ENCODE measurements at places on chromosomes 11 and 22. TPM values are rescaled to one million over a fixed set of nuclear protein-coding genes. Genes with fewer than 3 reads are reported as not detected.

GRCh38 chr22:47209547-47210023 is 447.1 kb downstream of the TBC1D22A start:
- no peak overlapping the region for H3K27ac ChIP-seq
- H3K4me1 ChIP-seq, result no peaks in the 10 kb centered on the region
- H3K36me3 ChIP-seq, result no peaks in the 10 kb centered on the region
- H3K4me3 ChIP-seq, result no peak overlapping the region
- H3K27me3 ChIP-seq, result no peaks in the 10 kb centered on the region

- no peak for DNase-seq
- no peak overlapping the region for H3K4me3 ChIP-seq
- H3K27me3 ChIP-seq, result peaks cover 19% of the 10 kb centered on the region
- H3K4me1 ChIP-seq, result peaks cover 3% of the 10 kb centered on the region
- H3K27ac ChIP-seq, result no peak overlapping the region
These were observed 12.7 kb upstream of the KAT5 start for GRCh38 chr11:65699306-65699705.

GRCh38 chr22:41324821-41325528 is 23.6 kb downstream of the ZC3H7B start:
- no peaks in the 10 kb centered on the region for H3K4me1 ChIP-seq
- no peak overlapping the region for H3K4me3 ChIP-seq
- no peak overlapping the region for H3K27ac ChIP-seq
- no peak for DNase-seq
- peaks cover 15% of the 10 kb centered on the region for H3K36me3 ChIP-seq
- no peaks in the 10 kb centered on the region for H3K27me3 ChIP-seq

DNA sequence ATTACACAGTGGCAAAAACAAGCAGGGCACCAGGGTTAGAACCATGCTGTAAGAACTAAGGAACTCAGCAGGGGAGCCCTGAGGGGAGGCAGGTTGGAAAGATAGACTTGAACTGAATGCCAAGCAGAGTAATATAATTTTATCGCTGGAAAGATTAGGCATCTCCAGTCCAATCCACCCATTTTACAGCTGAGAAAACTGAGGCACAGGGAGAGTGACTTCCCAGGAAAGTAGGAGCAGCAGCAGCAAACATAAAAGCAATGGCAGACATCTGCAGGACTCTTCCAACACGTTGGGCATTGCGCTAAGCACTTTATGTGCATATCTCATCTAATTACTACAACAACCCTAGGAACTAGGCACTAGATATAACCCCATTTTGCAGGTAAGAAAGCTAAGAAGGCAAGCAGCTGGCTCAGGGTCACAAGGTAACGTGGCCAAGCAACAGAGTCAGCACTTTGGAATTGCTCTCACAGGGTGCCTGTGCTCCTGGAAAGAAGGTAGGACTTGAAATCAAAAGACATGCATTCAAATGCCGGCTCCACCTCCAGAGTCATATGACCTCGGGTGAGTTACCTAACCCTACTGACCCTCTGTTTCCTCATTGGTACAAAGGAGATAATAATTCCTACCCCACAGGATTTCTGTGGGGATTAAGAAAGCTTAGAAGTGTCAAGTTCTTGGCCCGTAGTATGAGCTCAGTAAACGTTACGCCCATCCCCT is 215.3 kb downstream of the BARX2 start:
- H3K4me1 ChIP-seq, result no peaks in the 10 kb centered on the region
- peaks cover 3% of the 10 kb centered on the region for H3K27me3 ChIP-seq
- no peak for DNase-seq
- no peak overlapping the region for H3K27ac ChIP-seq
- H3K36me3 ChIP-seq, result no peaks in the 10 kb centered on the region
- H3K4me3 ChIP-seq, result no peak overlapping the region

DNA sequence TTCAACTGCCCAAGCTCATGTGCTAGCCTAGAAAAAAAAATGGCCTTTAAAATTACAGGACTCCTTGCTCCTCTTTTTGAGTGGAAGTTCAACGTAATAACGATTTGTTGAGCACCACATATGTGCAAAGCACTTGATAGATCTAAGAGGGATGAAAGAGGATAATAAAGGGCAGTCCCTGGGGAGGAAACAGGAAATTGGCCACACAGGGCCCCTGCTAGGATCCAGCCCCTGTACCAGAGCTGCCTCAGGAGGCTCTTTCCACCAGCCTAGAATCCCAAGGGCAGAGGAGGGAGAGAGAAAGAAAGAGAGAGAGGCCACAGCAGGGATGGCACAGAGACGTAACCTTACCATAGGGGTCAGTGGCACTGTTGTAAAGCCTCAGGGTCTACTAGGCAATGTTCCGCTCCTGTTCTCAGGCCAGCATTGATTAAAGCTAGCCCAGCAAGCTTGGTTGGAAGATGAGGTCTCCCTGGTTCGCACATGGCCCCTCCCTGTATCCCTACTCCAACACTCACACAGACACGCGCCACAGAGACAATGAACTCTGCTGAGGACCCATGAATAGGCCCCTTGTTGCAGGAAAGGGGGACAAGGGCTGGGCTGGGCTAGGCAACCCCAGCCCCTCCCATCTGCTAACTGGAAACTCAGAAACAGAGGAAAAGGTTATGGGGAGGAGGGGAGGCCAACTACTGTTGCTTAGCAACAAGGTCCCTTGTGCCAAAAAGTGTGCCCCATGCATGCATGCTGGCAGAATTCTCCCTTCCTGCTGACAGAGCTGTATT is at the start of gene TMPRSS5:
Gene TMPRSS5 (minus strand): TSS at position 438 of the 785 bp plus-strand sequence. CDS start 84 bp downstream, at position 354.
- DNase-seq, result no peak
- H3K36me3 ChIP-seq, result peaks cover 16% of the 10 kb centered on the region
- H3K4me3 ChIP-seq, result no peak within 1 kb of the TSS
- no peak within 1 kb of the TSS for H3K27ac ChIP-seq
- H3K27me3 ChIP-seq, result no peaks in the 10 kb centered on the region

DNA sequence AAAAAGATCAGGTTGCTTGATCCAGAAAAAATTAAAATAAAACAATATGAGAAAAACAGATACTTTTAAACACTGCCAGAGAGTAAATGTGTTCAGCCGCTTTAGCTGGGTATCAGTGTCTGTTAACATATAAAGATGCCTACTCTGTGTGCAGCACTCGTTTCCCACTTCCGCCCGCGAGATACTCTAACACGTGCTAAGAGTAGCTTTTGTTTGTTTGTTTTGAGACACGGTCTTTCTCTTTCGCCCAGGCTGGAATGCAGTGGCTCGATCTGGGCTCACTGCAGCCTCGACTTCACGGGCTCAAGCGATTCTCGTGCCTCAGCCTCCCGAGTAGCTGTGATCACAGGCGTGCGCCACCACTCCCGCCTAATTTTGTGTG is 531 bp upstream of the MEN1 start:
- peaks cover 24% of the 10 kb centered on the region for H3K4me1 ChIP-seq
- H3K36me3 ChIP-seq, result no peaks in the 10 kb centered on the region

DNA sequence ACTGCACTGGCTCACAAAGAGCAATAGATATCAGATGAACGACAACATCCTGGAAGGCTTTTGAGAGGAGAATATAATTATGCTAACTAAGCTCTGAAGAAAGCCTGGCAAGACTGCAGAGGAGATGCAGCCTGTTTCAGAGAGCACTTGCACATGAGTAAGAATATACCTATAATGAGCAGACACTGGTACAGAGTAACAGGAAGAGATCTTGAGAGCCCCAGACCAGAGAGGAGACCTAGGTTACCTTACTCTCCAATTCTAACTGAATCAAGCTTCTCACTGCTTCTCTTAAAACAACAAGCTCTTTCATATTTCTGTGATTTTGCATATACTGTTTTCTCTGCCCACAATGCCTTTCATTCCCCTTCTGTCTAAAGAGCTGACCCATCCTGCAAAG is 66.5 kb downstream of the FAM168A start:
- no peaks in the 10 kb centered on the region for H3K27me3 ChIP-seq
- no peak overlapping the region for H3K4me3 ChIP-seq
- peaks cover 1% of the 10 kb centered on the region for H3K36me3 ChIP-seq
- no peak overlapping the region for H3K27ac ChIP-seq
- no peak for DNase-seq

GRCh38 chr11:35785287-35786167 is 123.0 kb downstream of the TRIM44 start:
- H3K36me3 ChIP-seq, result peaks cover 4% of the 10 kb centered on the region
- H3K27me3 ChIP-seq, result no peaks in the 10 kb centered on the region
- no peak for DNase-seq

- peaks cover 18% of the 10 kb centered on the region for H3K36me3 ChIP-seq
- DNase-seq, result no peak
- H3K27me3 ChIP-seq, result no peaks in the 10 kb centered on the region
- H3K27ac ChIP-seq, result peak overlapping the region; percentile 85
- peak overlapping the region; percentile 78 for H3K4me3 ChIP-seq
These were observed 1.1 kb downstream of the ATL3 start for GRCh38 chr11:63670096-63670432.

DNA sequence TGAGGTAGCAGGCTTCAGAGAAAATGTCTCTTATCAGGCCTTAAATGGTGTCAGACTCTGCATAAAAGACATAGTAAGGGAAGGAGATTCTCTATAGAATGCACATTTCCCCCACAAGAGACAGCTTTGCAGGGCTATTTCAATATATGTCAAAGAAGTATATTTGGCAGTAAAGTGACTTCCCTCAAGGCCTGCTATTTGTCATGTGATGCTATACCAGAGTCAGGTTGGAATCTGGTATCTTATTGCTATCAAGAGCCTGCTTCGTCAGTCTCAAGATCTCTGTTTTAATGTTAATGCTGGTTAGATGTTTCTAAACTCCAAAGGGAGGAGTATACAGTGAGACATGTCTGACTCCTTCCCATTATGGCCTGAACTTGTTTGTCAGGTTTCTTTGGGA is 40.4 kb upstream of the MTMR2 start:
- no peak overlapping the region for H3K27ac ChIP-seq
- no peaks in the 10 kb centered on the region for H3K27me3 ChIP-seq
- H3K4me3 ChIP-seq, result no peak overlapping the region
- DNase-seq, result no peak
- no peaks in the 10 kb centered on the region for H3K4me1 ChIP-seq

DNA sequence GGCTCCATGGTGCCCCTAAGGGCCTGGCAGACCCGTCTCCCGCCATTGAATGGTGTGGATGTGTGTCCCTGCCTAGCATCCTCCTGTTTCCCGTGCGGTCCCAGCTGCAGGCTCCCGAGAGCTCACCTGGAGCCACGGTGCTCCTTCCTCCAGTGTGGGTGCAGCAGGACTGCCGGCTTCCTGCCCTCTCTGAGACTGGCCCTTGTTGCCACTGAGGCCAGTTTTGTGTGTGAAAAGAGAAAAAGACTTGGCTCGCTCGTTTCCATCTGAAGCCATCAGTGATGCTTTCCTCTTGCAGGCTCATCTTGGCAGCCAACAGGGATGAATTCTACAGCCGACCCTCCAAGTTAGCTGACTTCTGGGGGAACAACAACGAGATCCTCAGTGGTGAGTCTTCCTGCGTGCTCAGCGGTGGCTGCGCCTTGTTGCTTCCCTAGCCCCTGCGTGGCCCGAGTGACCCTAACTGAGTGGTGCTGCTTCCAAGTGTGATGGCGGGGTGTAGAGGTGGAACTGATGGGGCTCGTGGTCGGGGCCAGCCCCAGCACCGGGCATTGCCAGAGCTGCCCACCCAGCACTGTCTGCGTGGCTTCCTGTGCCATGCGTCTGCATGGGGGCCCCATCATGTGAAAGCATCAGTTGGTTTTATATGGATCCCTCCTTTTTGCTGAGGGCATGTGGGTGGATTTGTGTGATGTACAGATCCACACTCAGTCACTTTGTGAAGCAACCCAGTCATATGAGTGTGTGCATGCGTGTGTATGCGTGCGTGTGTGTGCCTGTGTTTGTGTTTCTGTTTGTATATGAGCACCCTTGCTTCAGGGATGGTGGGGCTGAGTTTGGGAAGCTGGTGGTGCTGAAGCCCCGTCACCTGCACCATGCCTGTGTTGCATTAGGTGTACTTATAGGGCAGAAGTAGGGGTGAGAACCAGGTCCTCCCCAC is 22.4 kb downstream of the TANGO2 start:
- no peaks in the 10 kb centered on the region for H3K27me3 ChIP-seq
- DNase-seq, result no peak
- no peak overlapping the region for H3K4me3 ChIP-seq
- peaks cover 1% of the 10 kb centered on the region for H3K4me1 ChIP-seq

- no peak for DNase-seq
- no peaks in the 10 kb centered on the region for H3K27me3 ChIP-seq
- H3K36me3 ChIP-seq, result no peaks in the 10 kb centered on the region
These were observed 295.9 kb upstream of the ANO5 start for GRCh38 chr11:21896746-21897602.

DNA sequence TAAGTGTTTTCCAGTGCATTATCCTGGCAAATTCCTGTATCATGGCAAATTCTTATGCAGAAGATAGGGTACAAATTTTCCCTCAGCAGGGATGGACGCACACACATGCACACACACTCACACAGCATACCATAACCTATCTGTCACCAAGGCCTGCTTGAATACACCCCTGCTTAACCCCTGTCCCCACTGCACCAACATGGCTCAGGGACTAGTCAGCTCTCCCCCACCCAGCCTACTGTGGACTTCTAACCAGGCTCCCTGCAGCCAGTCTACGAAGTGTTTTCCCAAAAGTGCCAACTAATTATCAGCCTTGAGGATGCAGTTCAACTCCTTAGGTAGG is 63.1 kb downstream of the RAB30 start:
- H3K4me3 ChIP-seq, result no peak overlapping the region
- DNase-seq, result no peak
- H3K36me3 ChIP-seq, result peaks cover 3% of the 10 kb centered on the region
- no peak overlapping the region for H3K27ac ChIP-seq
- H3K27me3 ChIP-seq, result no peaks in the 10 kb centered on the region
- peaks cover 49% of the 10 kb centered on the region for H3K4me1 ChIP-seq

- no peaks in the 10 kb centered on the region for H3K36me3 ChIP-seq
- peaks cover 5% of the 10 kb centered on the region for H3K27me3 ChIP-seq
- no peak for DNase-seq
- no peak overlapping the region for H3K27ac ChIP-seq
These were observed 417.9 kb upstream of the DDI1 start for GRCh38 chr11:103618528-103618927.

DNA sequence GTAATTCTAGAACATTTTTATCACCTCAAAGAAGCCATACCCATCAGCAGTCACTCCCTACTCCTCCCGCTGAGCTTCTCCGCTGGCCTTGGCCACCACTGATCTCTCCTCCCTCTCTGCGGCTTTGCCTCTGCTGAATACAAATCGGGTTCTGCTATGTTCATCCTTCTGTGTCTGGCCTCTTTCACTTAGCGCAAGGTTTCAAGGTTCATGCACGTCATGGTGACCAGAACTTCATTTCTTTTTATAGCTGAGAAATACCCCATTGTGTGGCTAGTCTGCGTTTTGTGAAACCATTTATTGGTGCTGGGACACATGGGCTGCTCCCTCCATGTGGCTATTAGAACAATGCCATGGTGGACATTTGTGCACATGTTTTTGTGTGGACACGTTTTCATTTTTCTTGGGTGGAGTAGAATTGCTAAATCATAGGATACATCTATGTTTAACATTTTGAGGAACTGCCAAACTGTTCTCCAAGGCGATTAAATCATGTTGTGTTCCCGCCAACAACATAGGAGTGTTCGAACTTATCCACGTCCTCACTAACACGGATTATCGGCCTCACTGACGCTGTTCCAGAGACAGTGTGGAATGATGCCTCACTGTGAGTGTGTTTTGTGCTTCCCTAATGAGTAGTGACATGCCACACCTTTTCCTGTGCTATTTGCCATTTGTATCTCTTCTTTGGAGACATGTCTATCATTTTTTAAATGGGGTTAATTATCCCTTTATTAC is 24.2 kb upstream of the KRTAP5-6 start:
- no peaks in the 10 kb centered on the region for H3K36me3 ChIP-seq
- no peak for DNase-seq
- peaks cover 70% of the 10 kb centered on the region for H3K27me3 ChIP-seq
- H3K27ac ChIP-seq, result no peak overlapping the region

ASPHD2 gene
- 15.3 TPM for total RNA-seq

TMPRSS4 gene
- total RNA-seq, result 0.12 TPM

OR2D2 gene
- not detected for total RNA-seq

GDPD4 gene
- total RNA-seq, result not detected

GTSE1 gene
- 91.9 TPM for total RNA-seq

MMP11 gene
- total RNA-seq, result 0.91 TPM

CRYBB2 gene
- not detected for total RNA-seq

NRGN gene
- total RNA-seq, result 6.6 TPM

LRP5 gene
- total RNA-seq, result 15.6 TPM

OR5B12 gene
- total RNA-seq, result not detected
